ENCODE measurements at places on chromosomes 3 and 15.

- no peak for DNase-seq
Observed at GRCh38 chr3:99713440-99713839, 75.0 kb downstream of the COL8A1 start.

GRCh38 chr15:33179874-33180273, 14.6 kb downstream of the FMN1 start:
- no peak for DNase-seq

DNA sequence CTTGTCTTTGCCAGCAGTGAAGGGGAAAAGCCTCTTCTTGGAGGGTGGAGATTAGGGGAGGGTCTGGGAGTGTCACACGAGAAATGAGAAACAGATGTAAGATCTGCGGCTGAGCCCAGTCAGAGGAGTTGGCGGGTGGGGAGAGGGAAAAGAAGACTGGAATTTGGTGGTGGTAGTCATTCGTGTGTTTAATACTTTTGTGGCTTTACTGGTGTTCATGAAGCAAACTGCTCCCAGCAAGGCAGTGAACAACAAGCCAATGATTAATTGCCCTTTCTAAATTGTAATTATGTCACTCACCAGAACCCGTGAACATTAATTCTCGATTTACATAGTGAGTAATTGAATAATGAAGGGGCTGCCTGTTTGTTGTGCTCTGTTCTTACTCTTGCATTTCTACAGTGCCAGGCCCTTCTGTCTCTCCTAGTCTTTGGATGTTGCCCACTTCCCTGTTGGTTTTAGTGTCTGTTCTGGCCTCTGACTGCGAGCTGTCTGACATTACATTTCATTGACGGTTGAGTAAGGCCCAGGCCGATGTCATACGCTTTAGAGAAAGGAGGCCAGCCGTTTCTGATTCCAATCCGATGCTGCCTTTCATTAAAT, 78.0 kb downstream of the CHCHD6 start:
- DNase-seq = peak; percentile 78

DNA sequence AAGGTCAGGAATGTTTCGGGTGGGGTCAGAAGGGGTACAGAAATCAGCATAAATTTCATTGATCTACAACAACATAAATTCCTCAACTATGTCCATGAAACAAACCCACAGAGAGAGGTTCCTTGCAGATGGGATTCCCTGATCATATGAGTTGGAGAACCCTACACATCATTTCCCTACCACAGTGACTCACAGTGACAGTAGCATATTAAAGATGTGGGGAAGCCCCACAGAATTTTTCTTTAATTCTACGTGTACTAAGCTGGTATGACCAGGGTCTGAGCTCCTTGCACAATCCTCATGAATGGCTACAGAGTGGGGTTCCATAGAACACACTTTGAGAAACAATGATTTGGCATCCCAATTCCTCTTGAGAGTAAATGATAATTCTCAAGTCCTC, 116.9 kb upstream of the RAD18 start:
- no peak for DNase-seq

DNA sequence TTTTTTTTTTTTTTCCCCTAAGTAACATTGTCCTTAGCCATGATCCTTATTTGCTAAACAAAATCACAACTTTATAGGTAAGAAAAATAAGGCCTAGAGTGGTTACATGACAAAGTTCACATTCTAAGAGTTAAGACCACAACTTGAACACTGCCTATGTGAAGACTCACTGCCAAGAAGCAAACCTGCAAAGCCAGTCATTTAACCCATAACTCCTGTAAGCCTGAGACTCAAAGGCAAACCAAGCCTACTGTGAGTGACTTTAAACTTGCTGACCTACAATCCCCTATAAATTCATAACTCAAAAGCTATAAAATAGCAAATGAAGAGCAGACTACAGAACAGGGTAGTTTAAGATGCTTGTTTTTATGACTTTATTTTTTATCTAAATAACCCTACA, 12.9 kb upstream of the ANKRD28 start:
- DNase-seq = no peak

All from AG04449 (cell line).